ENCODE measurements at places on chromosomes 13 and 19.

DNA sequence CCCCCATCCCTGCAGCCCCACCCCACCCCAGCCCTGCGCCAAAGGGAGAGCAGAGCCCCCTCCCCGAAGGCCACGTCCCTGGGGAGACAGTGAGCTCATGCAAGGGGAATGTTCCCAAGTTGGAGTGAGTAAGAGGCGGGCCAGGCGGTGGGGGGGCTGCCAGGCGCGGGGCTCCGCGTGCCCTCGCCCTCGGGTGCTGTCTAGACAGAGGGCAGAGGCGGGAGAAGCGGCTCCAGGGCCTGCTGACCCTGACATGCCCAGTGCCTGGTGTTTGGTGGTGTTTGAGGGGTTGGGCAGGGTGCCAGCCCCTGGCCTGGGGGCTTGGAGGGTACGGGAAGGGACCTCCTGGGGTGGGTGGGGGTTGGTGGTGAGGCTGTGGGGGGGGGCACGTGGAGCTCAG, 1.0 kb downstream of the FSTL3 start:
- DNase-seq: no peak

DNA sequence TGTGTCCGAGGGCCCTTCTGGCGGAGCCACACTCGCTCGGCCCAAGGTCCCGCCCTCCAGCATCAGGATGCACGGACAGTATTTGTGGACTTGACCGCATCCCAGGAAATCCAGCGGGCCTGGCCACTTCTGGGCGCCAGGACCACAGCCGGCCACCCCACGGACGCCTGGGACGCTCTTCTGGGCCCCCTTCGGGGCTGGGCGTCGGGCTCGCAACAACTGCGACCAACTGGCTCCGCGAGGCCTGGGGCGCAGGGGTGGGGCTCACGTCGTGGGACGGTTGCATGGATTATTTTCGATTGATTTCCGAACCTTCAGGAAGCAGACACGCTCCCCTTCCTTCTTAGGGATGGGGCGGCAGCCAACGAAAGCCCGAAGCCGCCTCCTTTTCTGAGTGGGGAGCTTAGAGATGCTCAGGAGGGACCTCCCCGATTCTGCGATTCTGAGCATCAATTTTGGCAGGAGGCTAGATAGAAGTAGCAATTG, 521 bp upstream of the NUP58 start:
- DNase-seq: peak; percentile 5

- DNase-seq: no peak
These were observed 8.8 kb downstream of the ZNF724 start for GRCh38 chr19:23241419-23241818.

- no peak for DNase-seq
These were observed 5.4 kb downstream of the NOP53 start for GRCh38 chr19:47750752-47751151.

GRCh38 chr13:44573071-44573470, 3.1 kb downstream of the TSC22D1 start:
- DNase-seq: no peak

- DNase-seq: no peak
These were observed 7.6 kb upstream of the CD79A start for GRCh38 chr19:41869374-41869955.

DNA sequence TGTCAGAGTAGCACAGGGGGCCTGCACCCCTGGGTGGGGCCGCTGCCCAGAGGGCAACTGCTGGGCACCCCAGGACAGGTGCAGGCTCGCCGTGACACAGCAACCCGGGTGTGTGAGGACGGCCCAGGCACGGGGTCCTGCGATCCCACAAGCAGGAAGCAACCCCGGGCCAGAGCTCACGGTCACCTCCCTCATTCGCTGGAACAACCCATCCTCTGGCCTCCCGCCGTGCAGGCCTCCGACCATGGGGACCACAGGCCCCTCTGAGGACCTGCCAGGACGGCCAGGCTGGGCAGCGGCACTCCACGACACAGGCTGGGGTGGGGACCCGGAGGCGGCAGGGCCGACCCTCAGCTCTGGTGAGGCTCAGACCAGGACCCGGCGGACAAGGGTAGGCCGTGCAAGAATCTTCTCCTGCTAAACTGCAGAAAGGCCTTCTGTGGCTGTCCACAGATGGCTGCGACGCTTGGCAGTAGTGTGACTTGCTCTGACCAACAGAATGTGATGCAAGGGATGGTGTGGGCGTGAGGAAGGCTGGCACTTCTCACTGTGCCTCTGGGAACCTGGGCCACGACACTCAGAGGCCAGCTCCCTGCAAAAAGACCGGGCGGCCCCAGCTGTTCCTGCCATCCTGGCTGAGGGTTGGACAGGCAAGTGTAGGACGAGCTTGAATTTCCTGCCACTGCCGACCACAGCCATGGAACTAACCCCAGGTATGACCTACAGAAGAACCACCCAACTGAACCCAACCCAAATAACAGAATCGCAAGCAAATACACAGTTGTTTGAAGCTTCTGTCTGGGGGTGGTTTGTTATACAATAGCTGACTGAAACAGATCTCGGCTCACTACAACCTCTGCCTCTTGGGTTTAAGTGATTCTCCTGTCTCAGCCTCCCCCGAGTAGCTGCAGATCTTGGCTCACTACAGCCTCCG, 26.5 kb downstream of the PIP5K1C start:
- DNase-seq: no peak

- no peak for DNase-seq
These were observed 29.6 kb upstream of the CACTIN start for GRCh38 chr19:3656073-3656746.

- no peak for DNase-seq
These were observed 68.5 kb downstream of the TEX29 start for GRCh38 chr13:111388851-111389500.

- DNase-seq: no peak
These were observed 373.5 kb downstream of the KCTD12 start for GRCh38 chr13:76512721-76513145.

GRCh38 chr13:34765446-34766180, 176.5 kb upstream of the NBEA start:
- DNase-seq: no peak

GRCh38 chr19:40797963-40798682, 868 bp upstream of the EGLN2 start:
- peak; percentile 85 for DNase-seq

DNA sequence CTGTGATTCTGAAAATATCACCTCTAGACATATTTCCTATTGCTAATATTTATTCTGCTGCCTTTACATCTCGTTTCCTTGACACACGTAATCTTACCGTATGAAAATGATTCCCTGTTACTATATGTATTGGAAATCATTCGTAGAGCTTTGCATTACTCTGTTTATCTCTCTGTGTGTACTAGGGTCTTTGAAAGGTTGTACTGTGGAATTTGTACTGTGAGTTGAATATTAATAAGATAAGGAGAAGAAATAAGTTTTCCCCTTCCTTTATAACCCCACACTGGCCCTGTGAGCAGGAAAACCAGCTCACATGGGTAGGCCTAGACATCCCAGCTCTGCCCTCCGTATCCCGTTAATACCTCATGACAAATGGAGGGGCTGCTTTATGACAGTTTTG, 354.9 kb downstream of the KLF5 start:
- DNase-seq: no peak

GRCh38 chr13:104357174-104357573, 1291.0 kb upstream of the SLC10A2 start:
- no peak for DNase-seq

DNA sequence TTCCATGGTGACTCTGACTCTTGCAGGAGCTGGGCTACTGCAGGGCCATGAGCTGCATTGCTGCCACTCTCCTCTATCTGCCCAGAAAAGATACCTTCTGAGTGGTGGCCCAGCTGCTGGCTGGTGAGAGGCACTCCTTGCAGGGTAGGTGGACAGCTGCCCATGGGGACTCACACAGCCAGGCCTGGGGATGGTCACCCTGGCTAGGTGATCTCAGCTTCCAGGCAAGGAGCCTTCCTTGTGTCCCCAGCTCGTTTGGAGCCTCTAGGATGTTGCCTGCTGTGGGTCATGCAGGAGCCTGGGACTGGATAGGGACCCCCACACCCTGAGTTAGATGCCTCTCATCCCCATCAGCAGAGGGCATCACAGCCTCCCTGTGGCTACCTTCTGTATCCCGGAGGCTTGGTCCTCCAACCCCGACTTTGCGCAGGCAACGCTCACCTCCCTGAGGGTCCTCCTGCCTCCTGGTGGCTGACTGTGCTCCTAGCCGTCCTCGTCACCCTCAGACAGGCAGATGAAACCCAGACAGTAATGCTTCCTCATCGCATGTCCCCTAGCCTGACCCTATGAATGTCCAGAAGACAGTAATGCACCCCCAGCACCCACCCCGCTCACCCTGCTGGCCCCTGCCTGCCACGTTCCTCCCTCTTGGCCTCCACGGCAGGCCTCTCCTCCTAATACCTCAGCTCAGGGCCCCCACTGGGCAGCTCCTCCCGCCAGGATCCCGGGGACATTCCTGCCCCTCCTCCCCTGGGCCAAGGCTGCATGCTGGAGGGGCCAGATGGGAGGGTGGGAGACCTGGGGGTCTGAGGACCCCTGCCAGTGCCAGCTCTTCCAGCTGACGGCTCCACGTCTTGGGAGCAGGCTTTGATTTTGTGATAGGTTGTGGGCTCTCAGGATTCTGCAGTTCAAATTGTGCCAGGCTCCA, 13.6 kb upstream of the ZNF14 start:
- DNase-seq: peak; percentile 14

DNA sequence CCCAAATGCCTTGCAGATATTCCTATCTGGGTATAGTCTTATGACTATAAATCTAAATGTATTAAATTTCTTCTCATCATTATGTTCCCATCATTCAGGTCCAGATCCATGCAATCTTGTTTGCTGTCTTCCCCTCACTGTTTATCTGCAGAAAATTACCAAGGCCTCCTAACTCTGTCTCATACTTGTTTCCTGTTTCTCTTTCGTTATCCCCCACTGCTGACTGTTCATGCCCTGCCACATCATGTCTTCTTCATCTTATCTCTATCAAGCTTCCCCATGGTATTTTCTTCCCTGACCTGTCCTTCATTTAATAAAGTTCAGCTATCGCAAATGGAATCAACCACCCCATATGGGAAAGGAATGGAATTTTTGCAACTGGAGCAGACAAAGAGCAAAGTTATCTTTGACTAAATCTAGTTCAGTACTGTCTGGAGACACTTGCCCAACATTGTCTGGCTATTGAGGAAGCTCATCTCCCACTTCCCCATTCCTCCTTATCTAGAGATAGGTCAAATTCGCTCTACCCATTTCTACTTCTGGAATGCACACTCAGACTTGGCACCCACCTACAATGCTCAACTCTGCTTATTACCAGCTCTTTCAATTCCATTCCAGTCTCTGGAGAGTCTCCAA, 1358.1 kb downstream of the EFNB2 start:
- no peak for DNase-seq

DNA sequence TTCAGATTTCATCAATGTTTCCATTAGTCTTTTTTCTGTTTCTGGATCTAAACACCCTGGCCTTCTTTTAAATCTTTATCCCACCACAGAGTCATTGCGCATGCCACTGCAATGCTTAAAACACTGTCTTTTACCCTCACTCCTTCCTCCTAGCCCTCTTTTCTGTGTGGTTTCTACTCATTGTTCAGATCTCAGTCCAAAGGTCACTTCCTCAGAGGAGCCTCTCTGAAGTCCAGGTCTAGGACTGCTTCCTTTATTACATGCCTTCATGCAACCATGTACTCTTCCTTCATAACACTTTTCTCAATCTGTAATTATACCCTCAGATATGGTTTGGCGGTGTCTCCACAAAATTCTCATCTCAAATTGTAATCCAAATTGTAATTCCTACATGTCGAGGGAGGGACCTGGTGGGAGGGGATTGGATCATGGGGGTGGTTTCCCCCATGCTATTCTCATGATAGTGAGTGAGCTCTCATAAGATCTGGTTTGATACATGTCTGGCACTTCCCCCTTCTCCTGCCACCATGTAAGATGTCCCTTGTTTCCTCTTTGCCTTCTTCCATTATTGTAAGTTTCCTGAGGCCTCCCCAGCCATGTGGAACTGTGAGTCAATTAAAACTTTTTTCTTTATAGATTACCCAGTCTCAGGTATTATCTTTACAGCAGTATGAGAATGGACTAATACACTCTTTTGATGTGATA, 808.9 kb downstream of the DIAPH3 start:
- DNase-seq: no peak

DNA sequence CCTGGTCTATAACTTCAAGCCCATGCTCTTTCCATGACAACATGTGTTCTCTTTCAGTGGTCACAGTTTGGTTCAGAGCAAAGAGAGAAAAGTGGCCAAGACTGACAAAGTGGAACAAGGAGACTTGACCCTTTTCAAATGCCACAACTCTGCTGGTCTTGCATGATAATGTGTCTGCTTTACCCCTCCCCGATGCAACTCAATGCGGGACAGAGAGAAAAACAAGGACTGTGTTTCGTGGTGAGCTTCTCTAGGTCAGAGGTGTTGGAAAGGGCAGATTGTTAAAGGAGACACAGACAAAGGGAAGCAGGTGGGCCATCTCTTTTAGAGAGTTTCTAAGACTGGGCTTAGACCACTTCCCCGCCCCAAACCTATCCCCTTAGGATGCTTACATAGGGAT, 61.6 kb upstream of the SERTM1 start:
- no peak for DNase-seq

DNA sequence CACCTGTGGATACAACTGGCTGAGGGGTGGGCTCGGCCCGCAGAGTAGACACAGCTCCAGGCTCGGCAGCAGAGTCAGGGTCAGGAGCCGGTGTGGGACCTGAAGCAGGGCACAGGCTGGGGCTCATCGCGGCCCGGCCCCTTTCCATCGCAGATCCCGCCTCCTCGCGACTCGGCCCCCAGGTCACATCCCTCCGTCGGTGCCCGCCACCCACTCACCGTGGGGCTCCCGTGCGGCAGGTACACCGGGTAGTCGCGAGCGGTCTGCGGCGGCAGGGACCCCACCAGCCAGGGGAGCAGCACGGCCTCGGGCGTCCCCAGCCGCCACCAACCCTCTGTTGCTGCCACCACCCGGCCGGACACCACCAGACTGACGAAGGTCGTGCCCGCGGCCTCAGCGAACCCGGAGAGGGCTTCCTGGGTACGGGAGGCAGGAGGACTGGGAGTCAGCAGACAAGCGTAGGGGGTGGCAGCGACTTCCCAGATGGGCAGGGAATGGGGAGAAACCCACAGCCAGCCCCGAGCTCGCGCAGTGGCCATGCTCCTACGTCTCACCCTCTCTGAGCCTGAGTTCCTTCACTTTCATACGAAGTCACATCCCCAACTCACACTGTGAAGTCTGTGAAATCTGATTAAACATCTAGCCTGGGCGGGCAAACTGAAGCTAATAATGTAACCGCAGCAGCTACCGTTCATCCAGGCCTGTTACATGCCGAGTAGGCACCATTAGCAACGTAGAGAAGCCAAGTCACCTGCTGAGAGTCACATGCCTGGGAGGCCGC, 3.7 kb downstream of the FUZ start:
- no peak for DNase-seq

DNA sequence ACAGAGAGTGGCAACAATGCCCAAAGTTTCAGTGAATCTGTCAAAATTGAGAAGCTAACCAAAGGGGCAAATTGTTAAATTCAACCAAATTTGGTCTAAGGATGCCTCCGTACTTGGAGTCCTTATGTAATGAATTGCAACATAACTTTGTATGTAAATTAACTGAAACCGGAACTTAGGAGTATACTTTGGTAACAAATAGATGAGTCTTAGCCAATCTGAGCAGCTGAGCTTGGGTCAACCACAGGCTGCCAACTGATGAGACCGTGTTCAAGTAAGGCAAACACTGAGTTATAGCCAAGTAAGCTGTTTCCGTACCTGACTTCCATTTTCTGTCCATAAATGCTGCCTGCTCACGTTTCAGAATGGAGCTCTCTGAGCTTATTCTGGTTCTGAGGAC, 5.3 kb downstream of the VWA8 start:
- no peak for DNase-seq

- no peak for DNase-seq
These were observed 8.2 kb downstream of the TPT1 start for GRCh38 chr13:45332831-45333219.

- no peak for DNase-seq
These were observed 114.8 kb upstream of the TRPC4 start for GRCh38 chr13:37984357-37984756.
